ENCODE measurements at places on chromosomes 16 and 17.

DNA sequence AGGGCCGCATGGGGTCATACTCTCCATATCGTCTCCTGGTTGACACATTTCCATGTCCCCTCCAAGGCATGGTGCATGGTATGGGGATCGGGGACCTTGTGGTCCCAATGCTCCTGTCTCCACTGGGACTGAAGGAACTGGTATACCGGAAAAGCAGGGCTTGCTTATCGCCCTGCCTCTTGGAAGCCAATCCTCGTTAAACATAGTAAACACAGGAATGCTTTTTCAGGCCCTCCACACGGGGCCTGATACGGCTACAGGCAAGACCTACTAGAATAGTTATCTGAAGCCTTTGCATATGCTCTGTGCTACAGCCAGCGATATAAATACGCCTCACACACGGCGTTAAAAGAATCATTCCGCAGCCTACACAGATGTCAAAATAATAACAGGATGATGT, 159.5 kb downstream of the SHISA9 start:
- no peak for DNase-seq

DNA sequence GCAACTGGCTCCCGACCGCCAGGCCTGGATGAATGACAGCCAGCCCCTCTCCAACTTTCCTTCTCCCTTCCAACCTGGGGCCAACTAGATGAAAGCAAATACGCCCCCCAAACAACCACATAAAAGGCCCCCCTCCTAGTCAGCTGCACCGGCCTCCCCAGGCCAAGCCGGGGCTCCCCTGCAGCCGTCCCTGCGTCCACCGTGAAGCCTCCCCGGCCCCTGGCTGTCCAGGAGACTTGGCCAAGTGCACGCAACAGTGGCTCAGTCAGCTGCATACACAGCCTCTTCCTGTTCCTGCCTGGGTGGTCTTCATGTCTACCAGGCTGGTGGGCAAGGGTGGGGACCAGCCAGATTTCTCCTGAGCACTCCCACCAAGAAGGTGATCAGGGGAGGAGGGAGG, 16.0 kb downstream of the DNAH17 start:
- no peak for DNase-seq

GRCh38 chr17:61458000-61458399, 5.8 kb downstream of the TBX4 start:
- no peak for DNase-seq

- DNase-seq: no peak
Measured at GRCh38 chr16:82059983-82060421, 24.9 kb downstream of the HSD17B2 start.

- DNase-seq: no peak
Measured at GRCh38 chr17:3660311-3660891, 8.0 kb downstream of the TAX1BP3 start.

GRCh38 chr17:77193653-77194052, 52.9 kb downstream of the SEC14L1 start:
- DNase-seq: no peak

DNA sequence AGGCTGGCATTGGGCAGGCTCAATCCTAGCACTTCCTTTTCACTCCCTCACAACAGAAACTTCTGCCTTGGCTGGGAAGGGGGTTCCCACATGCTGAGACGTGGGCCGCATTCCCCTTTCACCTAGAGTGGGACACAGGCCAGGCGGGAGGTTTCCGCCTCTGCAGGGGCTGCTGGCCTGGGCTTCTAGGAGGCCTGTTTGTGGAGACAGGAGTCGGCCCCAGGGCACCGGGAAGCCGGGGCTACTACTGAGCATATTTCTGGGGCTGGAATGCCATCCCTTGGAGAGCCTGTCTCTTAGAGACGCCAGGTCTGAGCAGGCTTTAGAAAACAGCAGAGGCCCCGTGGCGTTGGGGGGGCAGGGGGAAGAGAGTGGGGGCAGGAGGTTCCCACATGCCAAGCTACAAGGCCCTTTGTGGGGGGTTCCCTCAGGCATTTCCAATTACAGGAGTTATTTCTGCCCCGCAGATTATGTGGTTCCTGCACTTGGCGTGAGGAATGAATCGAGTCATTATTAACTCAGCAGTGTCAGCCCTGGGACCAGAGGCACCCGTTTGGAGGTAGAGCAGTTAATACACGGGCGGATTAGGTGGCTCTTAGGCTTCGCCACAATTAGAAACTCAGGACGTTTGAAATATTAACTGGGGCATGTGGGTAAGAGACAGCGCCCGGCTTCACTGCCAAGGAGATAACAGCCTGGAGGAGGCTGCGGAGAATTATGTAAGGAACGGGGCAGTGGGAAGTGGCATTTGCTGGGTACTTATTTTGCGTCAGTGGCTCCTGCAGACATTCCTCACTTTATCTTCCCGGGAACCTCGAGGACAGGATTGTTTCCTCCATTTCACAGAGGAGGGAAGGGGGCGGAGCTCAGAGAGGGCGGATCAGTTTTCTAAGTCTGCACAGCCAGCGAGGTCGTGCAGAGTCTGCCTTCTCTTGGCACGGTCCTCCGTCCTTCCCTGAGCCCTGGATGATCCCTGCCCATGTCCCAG, 162.5 kb downstream of the MAF start:
- no peak for DNase-seq

Measured in omental fat pad (tissue), 4 donors.